ENCODE measurements at places on chromosomes 2 and 18. TPM values are rescaled to one million over a fixed set of nuclear protein-coding genes. Genes with fewer than 3 reads are reported as not detected.

Gene RFX8
- total RNA-seq: not detected

Gene PPP1R1C
- 7.2 TPM for total RNA-seq

Gene GREB1
- total RNA-seq: 22.4 TPM

Gene IL36A
- not detected for total RNA-seq

Gene KCNG2
- not detected for total RNA-seq

Gene SETBP1
- 17.3 TPM for total RNA-seq

Gene AGXT
- total RNA-seq: 1,805 TPM

Gene AMER3
- total RNA-seq: not detected

Gene ME2
- total RNA-seq: 13.2 TPM

Gene LYG1
- total RNA-seq: 0.65 TPM

Gene CD8B2
- not detected for total RNA-seq

Gene XDH
- total RNA-seq: 63.7 TPM

Gene ANKRD30BL
- not detected for total RNA-seq

Gene PRSS56
- not detected for total RNA-seq

Gene ARID5A
- total RNA-seq: 18.9 TPM

Gene LHCGR
- total RNA-seq: not detected

Gene IL1F10
- total RNA-seq: not detected

Gene DTNA
- 1.6 TPM for total RNA-seq

Gene ANKRD29
- 0.33 TPM for total RNA-seq

Gene RBMS1
- total RNA-seq: 9.3 TPM

Gene PROC
- total RNA-seq: 479 TPM

Gene FAM237A
- total RNA-seq: not detected

Gene LRRTM1
- not detected for total RNA-seq

Gene TMEM18
- total RNA-seq: 7.3 TPM

Gene NEURL3
- total RNA-seq: 0.43 TPM

Gene MYO7B
- 0.63 TPM for total RNA-seq

Gene ESPNL
- total RNA-seq: 1.7 TPM

Gene CHRNA1
- total RNA-seq: not detected

Gene EFEMP1
- total RNA-seq: 3.1 TPM

Gene FOXD4L1
- 0.10 TPM for total RNA-seq

Gene PKDCC
- total RNA-seq: 14.2 TPM

Gene EIF5B
- 12.2 TPM for total RNA-seq

Gene ITGB1BP1
- total RNA-seq: 28.6 TPM

Gene CDH19
- 2.3 TPM for total RNA-seq

Gene LAMA1
- 0.33 TPM for total RNA-seq

Gene NEU2
- not detected for total RNA-seq

Gene DNAJC5G
- not detected for total RNA-seq

Gene FBXO36
- 1.1 TPM for total RNA-seq

Gene EFHD1
- 27.3 TPM for total RNA-seq

Gene TTR
- total RNA-seq: 4,291 TPM

Gene LRRTM4
- not detected for total RNA-seq

Gene VWA3B
- 0.18 TPM for total RNA-seq

Gene RBM44
- total RNA-seq: 0.13 TPM

Gene GPAT2
- 1.3 TPM for total RNA-seq

Gene NCOA1
- total RNA-seq: 11.2 TPM

Gene LIMS3
- total RNA-seq: not detected

Gene GULP1
- 1.2 TPM for total RNA-seq

Gene ACTG2
- 2.8 TPM for total RNA-seq

Gene GRHL1
- total RNA-seq: 4.7 TPM

Gene CLHC1
- total RNA-seq: 3.5 TPM

Gene RGPD3
- 0.13 TPM for total RNA-seq

Gene POTEJ
- total RNA-seq: not detected

Gene POTEC
- not detected for total RNA-seq

Gene FN1
- 1,295 TPM for total RNA-seq

Gene SLC9A2
- total RNA-seq: not detected

Gene SP140
- 1.2 TPM for total RNA-seq

Gene CTLA4
- total RNA-seq: 0.13 TPM

Gene HTR2B
- total RNA-seq: 0.35 TPM

Gene NDC80
- total RNA-seq: 0.18 TPM

Gene CNDP1
- 66.3 TPM for total RNA-seq
